ENCODE measurements at places on chromosomes 5 and 9. TPM values are rescaled to one million over a fixed set of nuclear protein-coding genes. Genes with fewer than 3 reads are reported as not detected.

- no peak for DNase-seq
Observed at GRCh38 chr5:178532236-178532635, 58.0 kb downstream of the COL23A1 start.

DNA sequence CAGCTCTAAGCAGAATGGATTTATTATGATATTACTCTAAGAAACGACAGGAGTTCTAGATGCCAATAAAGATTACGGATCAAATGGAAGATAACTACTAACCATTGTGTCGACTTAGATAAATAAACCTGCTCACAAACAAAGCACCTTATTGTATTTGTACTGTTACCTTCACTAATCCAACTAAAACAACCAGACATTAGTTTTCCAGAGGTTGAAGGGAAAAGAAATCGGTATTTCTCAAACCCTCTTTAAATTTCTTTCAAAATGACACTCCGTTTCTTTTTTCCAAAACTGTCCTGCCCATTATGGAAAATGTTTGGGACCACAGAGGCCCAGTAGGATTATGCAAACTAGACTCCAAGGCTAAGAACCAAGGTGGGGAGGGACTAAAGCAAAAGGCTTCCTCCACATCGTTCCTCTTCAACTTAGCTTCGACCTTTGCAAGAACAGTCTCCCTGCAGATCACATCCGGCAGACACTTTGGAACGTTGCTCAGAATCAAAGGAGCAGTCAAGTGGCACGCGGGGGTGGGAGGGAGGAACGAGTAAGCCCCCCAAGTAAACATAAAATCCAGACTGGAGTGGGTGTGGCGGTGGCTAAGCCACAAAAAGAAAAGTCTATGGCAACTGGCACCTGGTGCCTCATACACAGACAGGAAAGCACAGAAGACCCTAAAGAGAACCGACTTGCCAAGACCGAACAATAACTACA is 2.7 kb downstream of the MLLT3 start:
- DNase-seq, result no peak

GRCh38 chr5:171506951-171507350 is 87.5 kb downstream of the FGF18 start:
- no peak for DNase-seq

- DNase-seq, result peak; percentile 27
Observed at GRCh38 chr5:74035521-74035937, 409.5 kb downstream of the ARHGEF28 start.

- no peak for DNase-seq
Observed at GRCh38 chr5:120306303-120306702, 157.8 kb upstream of the PRR16 start.

Gene HTR1A
- total RNA-seq, result not detected

Gene DIPK1B
- 8.8 TPM for total RNA-seq

Gene ZNF658
- 4.5 TPM for total RNA-seq

Measured in mucosa of gallbladder (tissue), 1 donor.